Neural crest cell (in vitro differentiated cells): ENCODE measurements at places on chromosomes 3 and 15.
A peak's percentile ranks its signal among the peaks of the same experiment; 100 is the strongest.

DNA sequence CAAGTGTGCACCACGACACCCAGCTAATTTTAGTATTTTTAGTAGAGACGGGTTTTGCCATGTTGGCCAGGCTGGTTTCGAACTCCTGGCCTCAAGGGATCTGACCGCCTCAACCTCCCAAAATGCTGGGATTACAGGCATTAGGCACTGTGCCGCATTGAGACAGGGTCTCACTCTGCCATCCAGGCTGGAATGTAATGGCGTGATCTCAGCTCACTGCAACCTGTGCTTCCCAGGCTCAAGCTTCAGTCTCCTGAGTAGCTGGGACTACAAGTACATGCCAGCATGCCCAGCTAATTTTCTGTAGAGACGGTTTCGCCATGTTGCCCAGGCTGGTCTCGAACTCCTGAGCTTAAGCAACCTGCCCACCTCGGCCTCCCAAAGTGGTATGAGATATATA is 51.6 kb downstream of the ACAD9 start:
- DNase-seq = no peak

GRCh38 chr3:71725271-71725991 is at the start of gene EIF4E3:
Gene EIF4E3 (minus strand): TSS chr3:71725402. CDS start chr3:71725367, 35 bp downstream.
- DNase-seq = peak; percentile 23

DNA sequence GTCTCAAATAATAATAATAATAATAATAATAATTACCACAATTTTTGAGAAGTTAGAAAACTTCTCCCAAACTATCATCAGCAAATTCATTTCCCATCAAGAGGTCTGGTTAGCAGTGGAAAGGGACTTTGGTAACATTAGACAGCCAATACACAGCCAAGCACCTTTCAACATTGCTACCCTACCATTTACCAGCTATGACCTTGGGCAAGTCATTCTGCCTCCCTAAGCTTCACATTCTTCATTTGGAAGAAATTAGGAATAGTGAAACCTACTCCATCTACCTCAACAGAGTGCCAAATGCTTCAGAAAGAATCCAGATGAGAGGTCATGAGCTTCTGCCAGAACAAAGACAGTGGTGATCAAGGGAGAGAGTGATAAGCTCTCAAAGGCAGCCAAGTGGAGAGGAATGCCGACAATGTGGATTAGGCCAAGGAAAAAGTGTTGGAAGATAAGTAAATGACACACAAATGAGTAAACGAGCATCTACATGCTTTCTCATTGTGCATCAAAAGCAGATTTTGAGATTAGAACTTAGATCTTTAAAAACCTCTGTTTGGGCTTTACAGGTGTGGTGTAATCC is 42.9 kb upstream of the LPP start:
- DNase-seq = no peak

GRCh38 chr3:51934139-51934850 is 7.4 kb downstream of the RRP9 start:
- no peak for DNase-seq

GRCh38 chr3:31295150-31295765 is 237.5 kb upstream of the STT3B start:
- no peak for DNase-seq

GRCh38 chr15:88028024-88028423 is 228.5 kb downstream of the NTRK3 start:
- no peak for DNase-seq

- DNase-seq = no peak
Observed at GRCh38 chr15:66641485-66642315, 60.3 kb upstream of the SMAD6 start.

- DNase-seq = no peak
Observed at GRCh38 chr3:113285226-113285625, 73.9 kb downstream of the BOC start.

DNA sequence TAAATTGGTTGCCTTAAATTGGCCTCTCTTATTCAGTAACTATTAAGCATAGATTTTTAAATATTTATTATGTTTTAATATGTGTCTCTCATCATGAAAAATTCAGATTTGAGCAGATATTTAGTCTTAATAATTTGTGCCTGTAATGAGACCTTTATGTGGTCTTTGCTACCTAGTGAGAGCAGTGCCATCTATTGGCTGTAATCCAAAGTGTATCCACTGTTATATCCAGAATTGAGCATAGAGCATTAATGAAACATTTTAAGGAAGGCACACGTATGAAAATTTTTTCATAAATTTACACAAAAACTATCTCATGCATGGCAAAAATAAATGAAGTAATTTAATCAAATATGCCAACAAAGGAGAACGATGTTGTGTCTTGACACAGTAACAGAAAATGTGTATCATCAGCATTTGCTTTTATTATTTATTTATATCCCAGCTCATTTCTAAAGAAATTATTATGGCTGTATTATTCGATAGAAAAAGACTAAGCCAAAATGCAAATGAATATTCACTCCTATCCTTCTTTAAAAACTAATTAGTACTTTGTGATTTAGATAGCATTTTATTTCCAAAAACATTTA is 203.5 kb downstream of the RSRC1 start:
- no peak for DNase-seq

- no peak for DNase-seq
Observed at GRCh38 chr3:178476886-178477285, 59.4 kb upstream of the KCNMB2 start.

- no peak for DNase-seq
Observed at GRCh38 chr15:79332824-79333510, 22.1 kb downstream of the TMED3 start.

GRCh38 chr15:60275624-60276023 is 122.2 kb downstream of the ANXA2 start:
- DNase-seq = no peak

- DNase-seq = no peak
Observed at GRCh38 chr3:111733856-111734255, 125.2 kb upstream of the PHLDB2 start.
